Stimulated activated CD8-positive, alpha-beta memory T cell treated with anti-CD3 and anti-CD28 coated beads, Interleukin-7, amount 100 ng/mL, for 4 hours (primary cell): ENCODE measurements at places on chromosomes 16 and 17.

GRCh38 chr17:47066095-47066494, 87.0 kb upstream of the RPRML start:
- DNase-seq, result no peak

DNA sequence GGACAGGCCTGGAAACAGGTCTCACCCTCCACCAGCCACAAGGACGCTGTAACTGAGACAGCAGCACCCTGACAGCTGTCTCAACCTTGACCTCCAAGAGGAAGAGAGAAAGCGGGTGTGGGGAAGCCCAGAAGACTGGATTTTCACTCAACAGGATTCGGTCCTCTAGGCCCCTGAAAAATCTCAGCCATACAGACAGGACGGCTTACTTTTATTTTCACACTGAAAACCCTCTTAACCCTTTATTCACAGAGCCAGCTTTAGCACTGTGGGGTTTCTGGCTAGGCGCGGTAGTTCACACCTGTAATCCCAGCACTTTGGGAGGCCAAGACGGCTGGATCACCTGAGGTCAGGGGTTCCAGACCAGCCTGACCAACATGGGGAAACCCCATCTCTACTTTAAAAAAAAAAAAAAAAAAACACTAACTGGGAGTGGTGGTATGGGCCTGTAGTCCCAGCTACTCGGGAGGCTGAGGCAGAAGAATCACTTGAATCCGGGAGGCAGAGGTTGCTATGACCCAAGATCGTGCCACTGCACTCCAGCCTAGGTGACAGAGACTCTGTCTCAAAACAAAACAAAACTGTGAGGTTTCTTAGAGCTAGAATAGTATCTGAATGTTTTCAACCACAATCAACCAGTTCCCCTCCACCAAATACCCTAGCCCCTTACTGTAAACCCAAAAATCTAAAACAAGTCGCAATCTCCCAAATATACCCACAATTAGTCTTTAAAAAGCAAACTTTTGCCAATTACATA, 5.3 kb downstream of the ANKRD11 start:
- DNase-seq, result no peak

DNA sequence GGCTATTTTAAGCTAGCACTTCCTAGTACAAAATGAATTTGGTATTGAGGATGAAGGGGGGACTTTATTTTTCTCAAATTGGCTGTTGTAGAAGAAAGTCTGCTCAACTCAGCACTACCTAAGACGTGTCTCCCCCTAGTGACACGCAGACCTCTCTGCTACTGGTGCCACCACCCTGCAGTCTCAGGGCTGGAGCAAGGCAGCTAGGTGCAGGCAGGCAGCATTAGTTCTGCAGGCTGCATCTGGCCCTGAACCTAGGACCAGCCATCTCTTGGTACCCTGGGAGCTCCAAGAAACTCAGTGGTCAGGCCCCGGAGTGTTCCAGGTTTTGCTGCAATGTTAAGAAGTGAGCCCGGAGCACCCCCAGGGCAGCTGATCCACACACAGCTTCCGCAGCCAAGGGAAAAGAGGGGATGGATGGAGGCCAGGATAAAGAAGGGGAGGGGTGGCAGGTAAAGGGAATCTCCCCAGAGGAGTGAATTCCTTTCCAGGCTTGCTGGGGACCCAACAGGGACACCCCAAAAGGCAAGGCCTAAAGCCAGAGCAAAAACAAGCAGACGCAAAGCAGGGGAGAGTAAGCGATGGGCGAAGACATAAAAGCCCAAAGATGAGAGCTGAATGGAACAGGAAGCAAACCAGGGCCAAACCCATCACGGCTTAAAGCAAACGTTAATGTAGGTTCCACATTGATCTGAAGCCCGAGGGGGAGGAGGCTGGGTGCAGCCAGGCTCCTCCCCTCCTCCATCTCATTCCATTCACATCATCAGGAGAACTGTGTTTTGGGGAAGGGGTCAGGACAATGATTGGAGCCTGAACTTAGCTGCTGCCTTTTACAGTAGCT, 200.5 kb downstream of the ZFHX3 start:
- DNase-seq, result no peak

GRCh38 chr16:77657016-77657415, 65.3 kb upstream of the NUDT7 start:
- DNase-seq, result no peak

- peak; percentile 74 for DNase-seq
Observed at GRCh38 chr16:90008708-90009145, 10.5 kb downstream of the DBNDD1 start.

GRCh38 chr16:17784073-17784472, 313.3 kb upstream of the XYLT1 start:
- no peak for DNase-seq

DNA sequence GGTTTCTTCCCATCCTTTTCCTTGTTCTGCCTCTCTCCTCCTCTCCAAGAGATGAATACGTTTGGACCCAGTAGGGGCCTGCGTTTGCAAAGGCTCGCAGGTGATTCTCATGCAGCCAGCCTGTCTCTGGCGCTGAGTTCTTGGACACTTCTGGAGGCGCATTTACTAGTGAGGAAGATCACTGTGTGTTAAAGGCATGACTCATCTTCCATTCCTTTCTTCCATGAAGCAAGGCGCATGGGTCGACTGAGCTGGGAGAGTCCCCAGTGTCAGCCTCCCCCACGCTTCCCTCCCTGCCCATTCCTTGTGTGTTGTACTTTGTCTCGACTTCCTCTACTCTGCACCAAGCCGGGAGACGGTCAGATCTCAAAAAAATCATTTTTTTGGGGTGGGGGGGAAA, 159.9 kb upstream of the EEF2KMT start:
- no peak for DNase-seq

- DNase-seq, result no peak
Observed at GRCh38 chr16:48602356-48603014, 7.5 kb downstream of the N4BP1 start.

DNA sequence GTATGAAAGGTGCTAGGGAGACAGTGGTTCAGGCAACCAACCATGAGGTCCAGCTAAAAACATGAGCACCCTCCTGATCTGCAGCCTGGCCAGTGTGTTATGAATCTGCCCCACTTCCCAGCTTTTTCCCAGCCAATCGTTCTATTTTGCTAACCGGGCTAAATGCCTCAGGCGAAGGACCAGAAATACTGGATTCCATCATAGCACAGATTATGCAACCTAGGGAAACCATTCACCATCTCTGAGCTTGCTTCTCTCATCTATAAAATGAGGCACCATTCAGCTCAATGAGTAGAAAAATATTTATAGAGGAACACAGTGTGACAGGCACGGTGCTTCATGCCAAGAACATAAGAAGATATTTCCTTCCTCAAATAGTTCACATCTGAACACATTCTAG, 45.2 kb upstream of the NUDT7 start:
- DNase-seq, result no peak
